ENCODE measurements at places on chromosomes 5 and 9.

DNA sequence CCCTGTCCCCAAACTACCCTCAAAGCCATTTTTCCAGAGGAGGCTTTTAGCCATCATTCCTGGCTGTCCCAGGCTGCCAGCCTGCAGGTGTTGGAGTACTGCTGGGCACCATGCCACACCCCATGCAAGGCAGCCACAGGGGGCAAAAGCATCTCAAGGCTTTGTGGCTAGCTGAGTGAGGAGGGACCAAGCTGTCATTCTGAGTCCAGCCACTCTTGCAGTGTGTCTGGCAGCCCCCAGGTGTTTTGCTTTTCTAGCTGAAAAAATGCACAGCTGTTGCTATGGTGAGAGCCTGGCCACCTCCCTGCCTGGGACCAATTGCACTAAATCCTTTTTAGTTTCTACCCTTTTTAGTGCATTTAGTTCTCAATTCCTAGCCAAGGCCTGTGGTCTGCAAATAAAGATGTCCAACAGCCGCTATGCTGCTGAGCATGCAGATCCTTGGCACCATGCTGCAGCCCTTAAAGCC lies 50.4 kb upstream of the PTGS1 start:
- no peak for DNase-seq

DNA sequence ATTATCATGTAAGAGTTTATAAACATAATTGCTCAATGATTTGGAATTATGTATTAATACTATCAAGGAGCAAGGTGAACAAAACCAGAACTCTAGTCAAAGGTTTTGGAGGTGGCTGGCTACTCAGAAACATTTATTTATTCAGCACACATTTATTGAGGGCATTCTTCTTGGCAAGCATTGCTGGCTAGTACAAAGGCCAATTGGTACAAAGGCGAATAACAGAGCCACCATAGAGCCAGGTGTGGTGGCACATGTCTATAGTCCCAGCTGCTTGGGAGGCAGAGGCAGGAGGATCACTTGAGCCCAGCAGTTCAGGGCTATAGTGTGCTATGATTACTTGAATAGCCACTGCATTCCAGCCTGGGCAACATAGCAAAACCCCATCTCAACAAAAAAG lies 242.1 kb downstream of the CWC27 start:
- no peak for DNase-seq

GRCh38 chr5:96054311-96055030 lies 92.8 kb upstream of the ELL2 start:
- no peak for DNase-seq

DNA sequence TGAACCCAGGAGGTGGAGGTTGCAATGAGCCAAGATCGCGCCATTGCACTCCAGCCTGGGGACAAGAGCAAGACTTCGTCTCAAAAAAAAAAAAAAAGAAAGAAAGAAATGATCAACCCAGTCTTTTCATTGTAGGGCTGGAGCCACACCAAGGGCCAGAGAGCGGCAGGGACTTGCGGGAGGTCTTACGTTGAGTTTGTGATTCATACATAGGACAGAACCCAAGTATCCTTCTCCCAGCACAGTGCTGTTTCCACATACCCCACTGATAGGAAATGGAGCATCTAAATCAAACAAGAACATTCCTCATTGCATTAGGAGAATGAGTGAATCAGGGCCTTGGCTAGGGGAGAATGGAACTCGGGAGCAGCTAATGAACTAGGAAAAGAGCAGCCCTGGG lies 3.5 kb upstream of the TNIP1 start:
- no peak for DNase-seq

- no peak for DNase-seq
These were observed 56.8 kb downstream of the NUDT12 start for GRCh38 chr5:103505581-103506305.

GRCh38 chr9:113428062-113428615 lies 17.6 kb downstream of the C9orf43 start:
- DNase-seq = no peak

GRCh38 chr5:172528440-172528839 lies 74.1 kb upstream of the SH3PXD2B start:
- DNase-seq = no peak

DNA sequence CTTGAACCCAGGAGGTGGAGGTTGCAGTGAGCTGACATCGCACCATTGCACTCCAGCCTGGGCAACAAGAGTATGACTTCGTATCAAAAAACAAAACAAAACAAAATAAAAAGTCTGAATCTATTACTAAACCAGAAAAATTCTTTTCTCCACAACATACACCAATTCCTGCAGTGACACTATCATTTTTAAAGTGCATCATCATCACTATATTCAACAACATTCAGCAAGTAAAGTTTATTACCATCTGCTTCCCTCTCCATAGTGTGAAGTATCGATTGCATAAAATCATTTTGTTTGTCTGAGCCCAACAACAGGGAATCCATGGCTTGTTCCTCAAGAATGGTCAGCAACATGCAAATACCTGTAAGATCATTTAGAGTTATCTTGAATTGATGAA lies 20.4 kb downstream of the SETX start:
- DNase-seq = no peak

DNA sequence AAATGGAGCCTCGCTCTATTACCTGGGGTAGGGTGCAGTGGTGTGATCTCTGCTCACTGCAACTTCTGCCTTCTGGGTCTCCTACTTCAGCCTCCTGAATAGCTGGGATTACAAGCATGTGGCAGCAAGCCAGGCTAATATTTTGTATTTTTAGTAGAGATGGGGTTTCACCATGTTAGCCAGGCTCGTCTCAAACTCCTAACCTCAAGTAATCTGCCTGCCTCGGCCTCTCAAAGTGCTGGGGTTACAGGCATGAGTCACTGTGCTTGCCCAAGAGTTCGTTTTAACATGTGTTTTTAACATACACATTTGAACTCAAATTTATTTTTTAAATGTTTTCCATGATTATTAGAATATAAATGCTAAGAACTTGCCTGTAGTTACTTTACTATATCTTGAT lies 34.2 kb downstream of the MARCHF6 start:
- DNase-seq = no peak
